ENCODE measurements at places on chromosomes 12 and 14. TPM values are rescaled to one million over a fixed set of nuclear protein-coding genes. Genes with fewer than 3 reads are reported as not detected.

Gene NANOG
- total RNA-seq: not detected

Gene ENDOU
- total RNA-seq: not detected

Gene ACSM4
- not detected for total RNA-seq

Gene ETFBKMT
- 0.40 TPM for total RNA-seq

Gene DHRS2
- total RNA-seq: 5.0 TPM

Gene INHBC
- total RNA-seq: not detected

Gene DYRK4
- 46.0 TPM for total RNA-seq

Gene TMEM233
- not detected for total RNA-seq
